ENCODE measurements at places on chromosomes 11 and 22.

DNA sequence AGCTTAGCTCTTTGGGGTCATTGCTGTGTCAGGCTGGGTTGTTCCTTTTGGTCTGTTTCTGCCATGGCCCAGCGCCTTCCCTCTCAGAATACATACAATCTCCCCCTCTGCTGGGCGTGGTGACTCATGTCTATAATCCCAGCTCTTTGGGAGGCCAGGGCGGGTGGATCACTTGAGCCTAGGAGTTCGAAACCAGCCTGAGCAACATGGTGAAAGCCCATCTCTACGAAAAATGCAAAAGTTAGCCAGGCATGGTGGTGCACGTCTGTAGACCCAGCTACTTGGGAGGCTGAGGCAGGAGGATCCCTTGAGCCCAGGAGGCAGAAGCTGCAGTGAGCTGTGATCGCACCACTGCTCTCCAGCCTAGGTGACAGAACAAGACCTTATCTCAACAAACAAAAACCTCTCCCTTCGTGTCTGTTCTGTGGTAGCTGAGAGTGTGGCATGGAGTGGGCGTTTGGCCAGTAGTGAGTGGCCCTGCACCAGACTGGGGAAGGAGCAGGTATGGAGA, 46.7 kb upstream of the RAB1B start:
- no peak for DNase-seq

GRCh38 chr11:115421352-115421991, 82.7 kb downstream of the CADM1 start:
- DNase-seq = no peak

DNA sequence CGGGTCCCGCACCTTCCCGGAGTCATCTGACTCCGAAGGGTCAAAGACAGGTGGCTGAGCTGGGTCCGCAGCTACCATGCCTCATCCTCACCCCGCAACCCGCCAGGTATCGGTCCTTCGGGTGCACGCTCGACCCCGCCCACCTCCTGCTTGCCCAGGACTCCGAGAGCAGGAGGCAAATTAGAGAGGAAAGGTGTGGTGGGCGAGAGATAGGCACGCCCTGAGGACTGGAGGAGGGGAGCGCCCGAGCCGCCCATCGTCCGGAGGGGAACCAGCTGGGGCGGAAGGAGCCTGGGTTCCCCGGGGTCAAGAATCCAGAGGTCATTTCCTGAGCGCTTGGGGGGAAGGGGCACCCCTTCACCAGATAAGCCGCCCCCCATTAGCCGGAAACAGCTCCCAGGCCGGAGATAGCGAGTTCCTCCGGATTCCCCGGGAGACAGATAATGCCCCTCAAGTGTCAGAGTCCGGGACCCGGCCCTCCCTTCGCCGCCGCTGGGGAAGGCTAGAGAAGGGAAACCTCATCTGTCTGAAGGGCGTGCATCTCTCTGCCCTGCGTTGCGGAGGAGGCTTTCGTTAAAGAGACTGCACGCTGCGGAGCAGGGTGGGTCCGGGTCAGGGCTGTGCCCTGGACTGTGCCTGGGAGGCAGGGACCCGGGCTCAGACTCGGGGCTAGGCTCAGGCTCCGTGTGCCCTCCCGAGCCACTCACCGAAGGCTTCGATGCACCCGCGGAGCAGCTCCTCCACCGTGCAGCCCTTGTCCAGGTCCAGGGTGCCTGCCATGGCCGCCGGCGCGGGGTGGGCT, 1.7 kb downstream of the RASGRP2 start:
- no peak for DNase-seq

GRCh38 chr11:118289401-118289800, 15.1 kb upstream of the CD3E start:
- no peak for DNase-seq

- peak; percentile 11 for DNase-seq
Observed at GRCh38 chr11:116927163-116927974, 89.9 kb upstream of the APOA1 start.

GRCh38 chr11:17391493-17392355, 3.3 kb upstream of the KCNJ11 start:
- DNase-seq = no peak

GRCh38 chr11:10268746-10269488, 25.1 kb downstream of the SBF2 start:
- no peak for DNase-seq

DNA sequence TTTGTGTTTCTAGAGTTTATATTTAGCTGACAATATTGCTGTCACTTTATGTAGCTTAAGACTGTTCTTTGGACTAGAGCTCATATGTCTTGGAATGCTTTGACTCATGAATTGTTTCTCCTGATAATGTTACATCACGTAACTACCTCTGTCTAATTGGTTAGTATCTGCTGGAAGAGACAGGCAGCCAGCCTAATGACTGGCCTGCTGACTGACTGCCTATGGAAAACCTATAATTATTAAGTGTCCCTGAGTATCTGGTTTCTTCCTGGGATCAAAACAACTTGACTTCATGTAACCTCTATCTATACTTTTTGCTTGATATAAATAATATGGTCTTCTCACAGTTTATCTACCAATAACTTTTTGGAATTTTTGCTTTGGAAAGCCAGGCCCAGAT, 9.4 kb downstream of the SOX6 start:
- DNase-seq = no peak

DNA sequence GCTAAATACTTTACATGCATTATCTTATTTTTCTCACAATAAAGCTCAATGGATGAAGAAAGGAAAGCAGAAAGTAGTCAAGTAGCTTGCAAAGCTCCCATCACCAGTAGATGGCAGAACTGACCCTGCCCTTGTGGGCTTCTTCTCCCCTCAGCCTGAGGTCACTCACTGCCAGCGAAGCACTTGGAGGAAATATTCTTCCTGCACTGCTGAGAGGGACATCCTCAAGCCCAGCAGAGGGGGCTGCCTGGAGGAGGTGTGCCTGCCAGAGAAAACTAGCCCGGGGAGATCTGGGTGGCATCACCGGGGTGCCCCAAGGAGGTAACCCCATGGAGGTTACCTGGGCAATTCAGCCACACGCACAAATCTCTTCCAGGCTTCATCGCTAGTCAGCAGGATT, 6.6 kb downstream of the APOL4 start:
- peak; percentile 36 for DNase-seq

GRCh38 chr22:39361496-39361895, 11.7 kb downstream of the SYNGR1 start:
- no peak for DNase-seq

DNA sequence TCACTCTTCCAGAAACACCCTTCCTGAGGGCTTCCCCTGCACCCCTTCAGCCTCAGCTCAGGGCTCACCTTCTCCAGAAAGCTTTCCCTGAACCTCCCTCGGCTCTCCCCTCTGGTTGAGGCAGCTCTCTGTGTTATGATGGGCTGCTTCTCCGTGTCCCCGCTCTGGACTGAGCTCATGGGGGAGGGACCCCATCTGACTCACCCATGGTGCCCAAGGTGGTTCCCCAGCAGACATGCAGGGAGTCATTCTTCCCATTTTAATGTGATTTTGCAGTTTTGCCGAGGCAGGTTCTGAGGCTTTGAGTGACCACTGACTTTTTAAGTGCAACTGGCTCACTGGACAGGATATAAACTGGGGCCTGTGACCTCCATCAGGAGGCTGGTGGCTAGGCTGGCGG, 495.1 kb downstream of the TBC1D22A start:
- DNase-seq = no peak

Data from stimulated activated CD8-positive, alpha-beta memory T cell treated with anti-CD3 and anti-CD28 coated beads, Interleukin-7, amount 100 ng/mL, for 48 hours (primary cell).